ENCODE measurements at places on chromosomes 7 and 10. TPM values are rescaled to one million over a fixed set of nuclear protein-coding genes. Genes with fewer than 3 reads are reported as not detected.
A peak's percentile ranks its signal among the peaks of the same experiment; 100 is the strongest.

DNA sequence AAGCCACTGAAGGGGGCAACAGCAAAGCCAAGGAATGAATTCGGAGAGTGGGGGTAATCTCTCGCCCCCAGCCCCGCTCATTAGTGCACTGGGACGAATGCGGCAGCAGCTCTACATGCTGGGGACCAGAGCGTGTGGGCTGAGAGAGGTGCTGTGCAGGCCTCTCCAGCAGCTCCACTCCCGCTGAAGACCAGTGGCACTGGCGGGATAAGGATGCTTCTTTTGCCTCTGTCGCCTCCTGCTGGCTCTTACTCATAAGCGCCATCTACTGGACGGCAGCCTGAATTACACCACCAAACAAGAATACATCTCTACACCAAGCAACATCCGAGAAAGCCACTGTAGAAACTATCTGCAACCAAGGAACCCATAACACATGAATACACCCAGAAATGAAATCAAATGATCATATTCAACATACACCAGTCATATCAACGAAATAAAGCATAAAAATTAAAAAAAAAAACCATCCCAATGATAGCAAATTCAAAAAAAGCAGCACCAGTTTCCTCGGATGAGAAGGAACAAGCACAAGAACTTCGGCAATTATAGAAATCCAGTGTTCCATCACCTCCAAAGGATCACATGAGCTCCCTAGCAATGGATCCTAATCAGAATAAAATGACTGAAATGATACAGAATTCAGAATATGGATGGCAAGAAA lies 79.0 kb upstream of the TMEM168 start:
- DNase-seq, result no peak

GRCh38 chr7:27774717-27775328 lies 34.9 kb downstream of the TAX1BP1 start:
- DNase-seq, result no peak

GRCh38 chr10:18312374-18313139 lies 172.3 kb downstream of the CACNB2 start:
- no peak for DNase-seq

- no peak for DNase-seq
Observed at GRCh38 chr7:17849504-17849903, 90.8 kb downstream of the SNX13 start.

DNA sequence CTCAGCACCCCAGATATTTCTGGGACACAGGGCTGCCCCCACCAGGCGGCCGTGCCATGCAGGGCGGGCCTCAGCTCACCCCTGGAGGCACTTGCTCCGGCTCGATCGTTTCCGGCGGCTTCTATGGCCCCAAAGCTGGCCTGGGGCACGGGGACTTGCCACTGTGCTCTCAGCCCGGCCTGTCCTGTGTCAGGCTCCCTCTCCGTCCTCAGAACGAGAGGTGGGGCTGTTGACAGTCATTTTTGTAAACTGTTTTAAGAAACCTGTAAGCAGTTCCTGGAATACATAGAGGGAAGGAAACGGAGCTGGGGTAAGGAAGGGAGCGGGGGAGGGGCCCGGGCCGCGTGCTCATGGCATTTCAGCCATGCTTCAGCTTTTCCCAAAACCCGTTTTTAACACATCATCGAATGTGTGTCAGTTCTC lies 30.7 kb upstream of the PRKAR1B start:
- DNase-seq, result no peak

GRCh38 chr7:108291791-108292440 lies 161.8 kb upstream of the LAMB4 start:
- no peak for DNase-seq

DNA sequence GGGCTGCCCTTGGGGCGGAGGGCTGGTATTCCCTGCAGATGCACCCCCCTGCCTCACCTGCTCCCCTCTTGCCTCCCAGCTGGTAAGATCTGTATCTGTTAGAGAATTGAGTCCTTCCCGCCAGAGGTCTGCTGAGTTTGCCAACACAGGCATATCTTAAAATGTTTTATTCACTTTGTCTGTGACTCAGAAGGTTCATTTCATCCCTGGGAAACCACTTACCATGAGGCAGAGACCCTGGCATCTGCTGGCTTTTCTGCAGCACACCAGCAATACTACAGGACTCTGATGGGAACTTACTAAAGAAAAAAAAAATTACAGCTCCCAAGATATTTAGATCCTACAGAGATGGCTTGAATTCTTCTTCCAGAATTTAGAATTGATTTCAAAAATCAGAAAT lies 131.3 kb downstream of the PLPP4 start:
- no peak for DNase-seq

DNA sequence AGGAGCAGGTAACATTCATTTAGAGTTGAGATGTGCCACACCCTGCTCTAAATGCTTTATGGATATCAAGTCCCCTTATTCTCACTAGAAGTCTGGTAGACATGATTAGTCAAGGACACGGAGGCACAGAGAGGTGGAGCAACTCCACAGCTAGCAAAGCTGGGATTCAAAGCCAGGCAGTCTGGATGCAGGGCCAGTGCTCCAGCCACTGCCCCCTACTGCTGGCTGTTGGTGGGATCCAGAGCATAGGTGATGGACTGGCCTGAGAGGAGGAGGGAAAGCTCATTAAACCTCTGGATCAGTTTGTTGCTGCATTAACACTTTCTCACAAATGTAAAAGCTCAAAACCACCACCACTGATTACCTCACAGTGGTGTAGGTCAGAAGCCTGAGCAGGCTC lies 22.6 kb upstream of the KBTBD2 start:
- no peak for DNase-seq

DNA sequence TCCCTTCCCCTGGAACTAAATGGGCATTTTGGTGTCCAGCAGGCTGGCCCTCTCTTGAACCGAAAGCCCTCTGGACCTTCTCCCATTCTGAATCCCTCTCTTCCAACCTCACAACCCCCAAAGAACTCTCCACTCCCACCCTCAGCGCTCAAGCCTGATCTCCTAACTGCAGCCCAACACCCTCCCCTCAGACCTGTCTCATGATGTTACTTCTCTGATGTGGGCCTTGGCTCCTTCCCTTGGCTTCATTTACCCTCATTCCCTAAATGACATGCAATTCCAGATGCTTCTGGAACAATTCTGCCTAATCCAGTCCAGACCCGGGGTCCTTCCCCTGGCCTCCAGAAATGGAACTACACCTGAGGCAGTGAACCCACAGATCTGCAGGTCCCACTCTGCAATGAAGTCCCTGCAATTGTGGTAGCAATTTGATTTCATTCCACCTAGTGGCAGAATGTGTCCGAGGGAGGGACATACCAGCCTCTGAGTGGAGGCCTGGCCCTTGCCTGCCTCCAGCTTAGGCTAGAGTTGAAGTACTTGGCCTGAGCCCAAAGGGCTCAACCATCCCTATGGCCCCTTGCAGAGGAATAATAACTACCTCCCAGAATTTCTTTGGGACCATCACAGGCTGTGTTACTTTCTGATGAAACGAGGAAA lies 4.1 kb upstream of the CEP41 start:
- no peak for DNase-seq

GRCh38 chr10:36182179-36182566 lies 540.1 kb upstream of the FZD8 start:
- no peak for DNase-seq

- DNase-seq, result peak; percentile 67
Observed at GRCh38 chr10:71225291-71226058, 13.1 kb downstream of the UNC5B start.

Gene CTAGE8
- 0.49 TPM for total RNA-seq

Gene TRPV6
- total RNA-seq, result not detected

Gene ARPC1A
- 125 TPM for total RNA-seq

Gene DNAJB6
- 154 TPM for total RNA-seq

Gene SLC26A5
- not detected for total RNA-seq

Gene ASB13
- total RNA-seq, result 20.6 TPM
